ENCODE measurements at places on chromosomes 2 and 18.

DNA sequence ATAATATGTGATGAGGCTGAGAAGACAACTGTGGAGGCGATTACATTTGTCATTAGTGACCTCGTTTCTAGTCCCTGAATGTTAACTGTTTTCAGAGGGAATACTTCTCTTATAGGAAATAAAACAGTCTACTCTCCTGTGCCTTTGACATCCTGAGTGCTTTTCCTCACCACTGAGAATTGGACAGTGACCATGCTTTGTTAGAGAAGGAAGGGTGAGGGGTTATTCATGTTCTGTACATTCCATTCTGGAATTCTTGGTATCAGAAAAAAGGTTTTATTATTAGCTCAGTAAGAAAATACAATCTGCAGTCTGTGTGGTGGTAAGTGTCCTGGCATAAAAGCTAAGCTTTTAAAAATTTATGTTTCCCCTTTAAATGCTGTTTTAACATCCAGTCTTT is 58.8 kb downstream of the PARD3B start:
- no peak for DNase-seq

- DNase-seq, result no peak
Observed at GRCh38 chr18:26477828-26478466, 70.4 kb downstream of the KCTD1 start.

- DNase-seq, result no peak
Observed at GRCh38 chr2:137020452-137021196, 255.3 kb downstream of the THSD7B start.

- no peak for DNase-seq
Observed at GRCh38 chr18:45370255-45371010, 244.8 kb upstream of the SLC14A2 start.

GRCh38 chr2:183123117-183123958 is 905 bp upstream of the NUP35 start:
- no peak for DNase-seq
